Activated CD8-positive, alpha-beta T cell treated with anti-CD3 and anti-CD28 coated beads, Interleukin-2, amount 10 ng/mL, durations not matched to agents 7 days and 5 days (primary cell): ENCODE measurements at places on chromosomes 3 and 15. TPM values are rescaled to one million over a fixed set of nuclear protein-coding genes. Genes with fewer than 3 reads are reported as not detected.

- H3K36me3 ChIP-seq = no peaks in the 10 kb centered on the region
- no peak overlapping the region for H3K4me3 ChIP-seq
- H3K27me3 ChIP-seq = peaks cover 7% of the 10 kb centered on the region
- no peaks in the 10 kb centered on the region for H3K4me1 ChIP-seq
- no peak overlapping the region for H3K27ac ChIP-seq
- no peak for DNase-seq
These were observed 27.1 kb downstream of the EIF1B start for GRCh38 chr3:40336511-40337135.

DNA sequence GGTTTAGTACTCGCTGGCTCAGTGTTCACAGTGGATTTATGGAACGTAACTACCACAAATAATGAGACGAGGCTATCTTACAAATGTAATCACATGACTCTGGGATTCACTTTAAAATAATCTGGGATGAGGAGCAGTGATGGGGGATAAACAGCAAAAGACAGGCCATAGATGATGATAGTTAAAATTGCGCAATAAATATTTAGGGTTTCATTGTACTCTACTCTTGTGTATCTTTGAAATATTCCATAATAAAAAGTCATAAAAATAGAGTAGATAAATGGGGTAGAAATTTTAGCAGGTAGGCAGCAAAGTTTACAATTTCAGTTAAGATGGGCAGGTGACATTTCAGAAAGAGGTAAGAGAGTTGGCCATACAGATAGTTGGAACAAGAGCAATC, 196.6 kb downstream of the KCNMB2 start:
- DNase-seq = no peak
- no peaks in the 10 kb centered on the region for H3K27me3 ChIP-seq
- no peaks in the 10 kb centered on the region for H3K36me3 ChIP-seq
- H3K4me1 ChIP-seq = no peaks in the 10 kb centered on the region
- H3K4me3 ChIP-seq = no peak overlapping the region

- H3K36me3 ChIP-seq = no peaks in the 10 kb centered on the region
- peaks cover 24% of the 10 kb centered on the region for H3K27me3 ChIP-seq
- DNase-seq = no peak
These were observed 365.8 kb upstream of the MCTP2 start for GRCh38 chr15:93865586-93865985.

DNA sequence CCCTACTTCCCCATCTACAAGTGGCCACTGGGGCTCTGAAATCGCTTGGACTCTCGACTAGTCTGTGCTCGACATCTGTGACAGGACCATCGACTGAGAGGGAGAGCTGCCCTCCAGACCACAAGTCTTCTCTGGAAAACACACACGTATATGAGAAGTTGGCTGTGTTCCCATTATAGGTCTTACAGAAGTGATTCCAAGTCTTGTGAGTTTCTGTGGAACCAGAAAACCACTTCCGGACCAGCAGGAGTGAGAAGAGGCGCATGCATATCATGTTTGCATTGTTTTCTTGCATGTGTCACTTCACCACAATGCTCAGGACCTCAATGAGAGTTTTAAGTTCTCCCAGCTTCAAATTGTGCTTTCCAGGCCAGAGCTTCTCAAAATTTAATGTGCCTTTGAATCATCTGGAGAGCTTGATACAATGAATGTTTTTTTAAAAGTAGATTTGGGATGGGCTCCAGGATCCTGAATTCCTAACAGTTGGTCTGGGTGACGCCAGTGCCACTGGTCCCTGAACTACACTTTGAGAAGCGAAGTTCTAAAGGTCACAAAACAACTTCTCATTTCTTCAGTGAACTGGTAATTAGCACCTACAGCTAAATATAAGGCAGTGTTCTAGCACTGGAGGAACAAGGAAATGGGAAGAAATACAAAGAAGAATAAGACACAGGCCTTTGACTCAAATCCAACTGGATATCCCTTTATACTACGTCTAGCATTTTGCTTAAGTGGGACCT, 15.7 kb downstream of the LIPC start:
- no peaks in the 10 kb centered on the region for H3K27me3 ChIP-seq
- peaks cover 2% of the 10 kb centered on the region for H3K36me3 ChIP-seq
- no peak for DNase-seq
- no peak overlapping the region for H3K4me3 ChIP-seq
- H3K27ac ChIP-seq = peak overlapping the region; percentile 31

GRCh38 chr3:18422972-18423371, 2.2 kb downstream of the SATB1 start:
- peak overlapping the region; percentile 88 for H3K27ac ChIP-seq
- DNase-seq = no peak
- peaks cover 73% of the 10 kb centered on the region for H3K36me3 ChIP-seq

DNA sequence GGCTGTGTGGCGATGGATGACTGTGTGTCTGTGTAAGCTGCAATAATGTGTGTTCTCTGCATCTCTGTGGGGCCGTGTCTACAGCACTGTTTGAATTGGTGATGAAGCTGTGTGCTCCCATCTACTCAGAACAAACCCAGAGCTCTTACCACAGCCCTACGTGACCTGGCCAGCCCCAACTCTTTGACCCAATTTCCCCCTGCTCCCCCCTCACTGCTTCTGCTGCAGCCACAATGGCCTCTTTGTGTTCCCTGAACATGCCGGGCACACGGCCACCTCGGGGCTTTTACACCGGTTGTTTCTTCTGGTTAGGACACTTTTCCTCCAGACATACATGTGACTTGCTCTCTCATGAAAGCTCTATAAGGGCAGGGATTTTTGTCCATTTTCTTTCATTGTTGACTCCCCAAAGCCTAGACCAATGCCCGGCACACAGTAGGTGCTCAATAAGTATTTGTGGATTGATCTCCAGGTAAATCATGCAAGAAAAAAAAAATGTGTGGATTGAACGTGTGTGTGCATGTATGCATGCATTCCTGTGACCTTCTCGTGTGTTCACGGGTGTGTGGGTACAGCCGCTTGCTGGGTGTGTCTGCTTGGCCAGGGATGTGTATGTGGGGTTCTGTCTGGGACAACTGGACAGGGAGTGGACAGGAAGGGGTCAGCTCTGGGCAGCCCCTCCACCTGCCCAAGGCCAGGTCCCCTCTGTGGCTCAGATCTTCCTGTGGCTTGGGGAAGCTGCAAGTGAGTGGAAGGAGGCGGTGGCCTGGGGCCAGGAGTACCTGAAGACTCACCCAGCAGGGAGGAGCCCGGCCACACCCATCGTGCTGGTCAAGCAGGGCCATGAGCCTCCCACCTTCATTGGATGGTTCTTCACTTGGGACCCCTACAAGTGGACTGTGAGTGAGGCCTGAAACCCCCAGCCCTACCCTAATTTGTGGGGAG, 14.8 kb downstream of the VILL start:
- no peak overlapping the region for H3K4me3 ChIP-seq
- no peak overlapping the region for H3K27ac ChIP-seq
- no peak for DNase-seq
- peaks cover 8% of the 10 kb centered on the region for H3K4me1 ChIP-seq
- peaks cover 21% of the 10 kb centered on the region for H3K36me3 ChIP-seq
- H3K27me3 ChIP-seq = no peaks in the 10 kb centered on the region

DNA sequence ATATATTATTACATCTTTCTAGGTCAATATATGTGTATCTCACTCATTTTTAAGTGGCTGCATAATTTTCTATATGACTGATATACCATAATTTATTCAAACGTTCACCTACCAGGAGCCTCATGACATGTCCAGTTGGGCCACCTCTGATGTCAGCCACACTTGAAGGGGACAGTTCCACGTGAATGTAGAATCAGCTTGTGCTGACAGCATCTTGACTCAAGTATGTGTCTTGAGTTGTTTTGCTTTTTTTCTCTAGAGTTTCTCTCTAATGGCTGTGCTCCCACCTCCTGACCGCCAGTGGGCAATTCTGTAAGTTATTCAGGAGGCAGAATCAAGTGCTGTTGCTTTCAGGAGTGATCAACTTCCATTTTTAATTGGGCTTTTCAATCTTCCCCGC, 237.9 kb downstream of the NFKBIZ start:
- H3K4me1 ChIP-seq = peaks cover 20% of the 10 kb centered on the region
- H3K4me3 ChIP-seq = no peak overlapping the region
- H3K27ac ChIP-seq = no peak overlapping the region
- DNase-seq = no peak
- H3K36me3 ChIP-seq = peaks cover 2% of the 10 kb centered on the region

DNA sequence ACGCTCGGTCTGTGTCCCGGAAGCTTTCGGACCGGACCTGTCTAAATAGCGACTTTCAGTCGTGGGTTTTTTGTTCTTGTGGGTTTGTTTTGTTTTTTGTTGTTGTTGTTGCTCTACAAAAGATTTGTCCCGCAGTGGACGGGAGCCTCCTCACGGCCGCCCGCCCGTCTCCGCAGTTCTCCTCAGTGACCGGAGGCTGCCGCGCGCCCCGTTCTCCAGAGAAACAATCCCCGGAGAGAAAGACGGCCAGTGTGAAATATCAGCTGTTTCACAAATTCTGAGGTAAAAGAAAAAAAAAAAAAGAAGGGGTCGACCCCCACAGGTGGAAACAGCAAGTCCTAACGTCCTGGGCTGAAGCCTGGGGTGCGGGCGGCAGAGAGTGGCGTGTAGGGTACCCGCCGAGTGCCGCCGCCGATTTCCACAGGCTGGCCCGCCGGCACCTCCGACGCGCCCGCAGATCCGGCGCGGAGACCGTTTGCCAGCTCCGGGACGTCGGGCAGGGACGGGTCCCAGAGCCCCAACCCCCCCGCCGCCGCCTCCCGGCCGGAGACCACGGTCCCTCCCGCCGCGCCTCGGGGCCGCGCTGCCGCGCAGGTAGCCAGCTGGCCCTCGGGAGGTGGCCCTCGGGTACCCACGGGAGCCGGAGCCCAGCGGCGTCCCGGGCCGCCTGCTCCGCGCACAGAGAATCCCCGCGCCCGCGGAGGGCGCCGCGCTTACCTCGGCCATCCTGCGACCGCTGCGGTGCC, 478 bp downstream of the BNC1 start:
- DNase-seq = no peak
- peak overlapping the region; percentile 50 for H3K4me3 ChIP-seq
- no peaks in the 10 kb centered on the region for H3K36me3 ChIP-seq
- H3K27me3 ChIP-seq = peaks cover 64% of the 10 kb centered on the region
- H3K27ac ChIP-seq = no peak overlapping the region

- no peak for DNase-seq
- no peaks in the 10 kb centered on the region for H3K27me3 ChIP-seq
- no peak overlapping the region for H3K4me3 ChIP-seq
- no peaks in the 10 kb centered on the region for H3K36me3 ChIP-seq
- no peak overlapping the region for H3K27ac ChIP-seq
These were observed 494.0 kb upstream of the TGFBR2 start for GRCh38 chr3:30112411-30112810.

GRCh38 chr3:198032039-198032936, 72.3 kb downstream of the LMLN start:
- no peaks in the 10 kb centered on the region for H3K4me1 ChIP-seq
- H3K36me3 ChIP-seq = no peaks in the 10 kb centered on the region
- no peaks in the 10 kb centered on the region for H3K27me3 ChIP-seq
- H3K27ac ChIP-seq = no peak overlapping the region
- no peak overlapping the region for H3K4me3 ChIP-seq
- DNase-seq = no peak

DNA sequence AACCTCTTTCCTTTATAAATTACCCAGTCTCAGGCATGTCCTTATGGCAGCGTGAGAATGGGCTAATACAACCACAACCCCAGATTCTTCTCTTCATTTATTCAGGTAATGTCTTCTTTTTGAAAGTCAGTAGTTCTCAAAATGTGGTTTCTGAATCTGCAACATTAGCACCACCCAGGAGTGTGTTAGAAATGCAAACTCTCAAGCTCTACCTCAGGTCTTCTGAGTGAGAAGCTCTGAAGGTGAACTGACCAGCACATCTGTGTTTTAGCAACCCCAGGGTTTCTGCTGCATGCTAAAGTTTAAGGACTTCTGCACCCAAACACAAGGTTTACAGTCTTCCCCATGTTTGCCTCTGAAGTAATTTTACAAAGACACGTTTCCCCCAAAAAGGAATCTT, 22.3 kb upstream of the TRIM59 start:
- no peak for DNase-seq
- H3K27me3 ChIP-seq = peaks cover 22% of the 10 kb centered on the region
- no peaks in the 10 kb centered on the region for H3K4me1 ChIP-seq
- no peak overlapping the region for H3K27ac ChIP-seq

- peaks cover 8% of the 10 kb centered on the region for H3K4me1 ChIP-seq
- peaks cover 16% of the 10 kb centered on the region for H3K36me3 ChIP-seq
- H3K27me3 ChIP-seq = no peaks in the 10 kb centered on the region
- no peak overlapping the region for H3K4me3 ChIP-seq
- DNase-seq = no peak
These were observed 33.3 kb downstream of the SLC25A36 start for GRCh38 chr3:140974900-140975299.

DNA sequence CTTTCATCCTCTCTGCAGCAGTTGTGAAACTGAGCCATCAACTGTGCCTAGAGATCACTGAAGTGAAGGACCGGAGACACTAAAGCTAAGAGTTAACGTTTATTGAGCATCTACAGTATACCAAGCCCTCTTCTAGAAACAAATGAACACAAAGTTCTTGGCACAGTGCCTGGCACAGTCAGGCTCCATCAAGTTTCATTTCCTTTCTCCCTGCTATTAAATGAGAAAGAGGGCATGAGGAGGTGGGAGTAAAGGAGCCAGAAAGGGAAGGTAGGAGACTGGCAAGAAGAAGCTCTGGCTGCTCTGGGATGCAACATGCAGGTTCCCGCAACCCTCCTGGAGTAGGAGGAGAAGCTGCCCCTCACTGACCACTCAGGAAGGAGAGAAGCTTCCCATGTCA, 30.6 kb downstream of the CYP19A1 start:
- H3K4me1 ChIP-seq = no peaks in the 10 kb centered on the region
- no peak overlapping the region for H3K27ac ChIP-seq
- no peak overlapping the region for H3K4me3 ChIP-seq
- H3K36me3 ChIP-seq = no peaks in the 10 kb centered on the region
- no peak for DNase-seq

GRCh38 chr3:140540262-140540661, 137.6 kb upstream of the TRIM42 start:
- H3K4me3 ChIP-seq = no peak overlapping the region
- no peaks in the 10 kb centered on the region for H3K27me3 ChIP-seq
- no peaks in the 10 kb centered on the region for H3K4me1 ChIP-seq
- no peak for DNase-seq
- H3K36me3 ChIP-seq = no peaks in the 10 kb centered on the region

The CYP8B1 gene
- not detected for total RNA-seq

The ABI3BP gene
- 0.16 TPM for total RNA-seq

The CDV3 gene
- 195 TPM for total RNA-seq
